Stimulated activated naive CD4-positive, alpha-beta T cell (primary cell): ENCODE measurements at places on chromosomes 16 and 17.

DNA sequence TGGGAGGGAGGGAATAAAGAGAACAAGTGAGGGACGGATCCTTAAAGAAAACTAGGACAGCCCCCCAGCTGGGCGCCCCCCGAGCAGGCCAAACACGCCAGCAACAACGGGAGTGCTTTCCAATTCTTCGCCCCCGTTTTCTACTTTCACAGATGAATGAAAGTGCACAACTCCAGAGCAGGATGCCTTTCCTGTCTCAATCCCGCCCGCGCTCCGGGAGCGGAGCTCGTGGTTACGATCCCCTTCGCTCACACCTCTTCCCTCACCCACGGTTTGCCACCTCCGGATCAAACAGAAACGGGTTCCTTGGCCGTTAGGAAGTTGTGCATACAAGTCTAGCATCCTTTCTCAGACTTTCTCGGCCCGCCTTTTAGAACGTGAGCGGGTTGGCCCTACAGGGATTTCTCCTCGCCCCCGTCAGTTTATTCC lies 680 bp downstream of the SKA2 start:
- DNase-seq, result peak; percentile 28

- DNase-seq, result no peak
Measured at GRCh38 chr16:14007450-14007849, 63.7 kb upstream of the MRTFB start.

GRCh38 chr16:79839466-79840341 lies 239.2 kb upstream of the MAF start:
- DNase-seq, result no peak

GRCh38 chr17:77212833-77213777 lies 72.3 kb downstream of the SEC14L1 start:
- no peak for DNase-seq

DNA sequence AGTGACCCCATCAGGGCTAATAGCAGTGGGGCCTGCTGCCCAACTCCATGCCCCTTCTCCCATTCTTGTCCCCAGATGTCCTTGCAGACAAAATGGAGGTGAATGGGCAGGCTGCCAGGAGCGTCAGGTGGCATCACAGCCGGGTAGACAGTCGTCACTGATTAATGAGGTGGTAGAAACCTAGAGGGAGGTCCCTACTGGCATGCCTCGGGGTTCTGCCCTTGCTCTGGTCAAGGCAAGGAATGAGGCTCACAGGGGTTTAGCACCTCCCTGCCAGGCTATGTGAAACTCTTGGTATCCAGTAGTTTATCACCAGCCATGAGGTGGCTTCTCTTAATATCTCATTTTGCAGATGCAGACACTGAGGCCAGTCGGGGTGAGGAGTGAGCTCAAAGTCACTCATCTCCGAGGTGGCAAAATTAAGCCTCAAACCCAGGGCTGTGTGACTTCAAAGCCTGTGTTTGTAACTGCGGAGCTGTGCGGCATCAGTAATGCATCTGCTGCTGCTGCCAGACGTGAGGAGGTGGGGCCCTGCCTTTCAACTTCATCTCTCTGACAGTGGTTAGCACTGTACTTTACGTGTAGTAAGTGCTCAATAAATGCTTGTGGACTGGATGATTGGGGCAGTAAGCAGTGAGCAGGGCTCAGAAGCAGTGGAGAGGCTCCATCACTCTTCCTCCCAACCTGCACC lies 21.3 kb downstream of the RAI1 start:
- DNase-seq, result no peak
